ENCODE measurements at places on chromosomes 1 and 21.
A peak's percentile ranks its signal among the peaks of the same experiment; 100 is the strongest.

DNA sequence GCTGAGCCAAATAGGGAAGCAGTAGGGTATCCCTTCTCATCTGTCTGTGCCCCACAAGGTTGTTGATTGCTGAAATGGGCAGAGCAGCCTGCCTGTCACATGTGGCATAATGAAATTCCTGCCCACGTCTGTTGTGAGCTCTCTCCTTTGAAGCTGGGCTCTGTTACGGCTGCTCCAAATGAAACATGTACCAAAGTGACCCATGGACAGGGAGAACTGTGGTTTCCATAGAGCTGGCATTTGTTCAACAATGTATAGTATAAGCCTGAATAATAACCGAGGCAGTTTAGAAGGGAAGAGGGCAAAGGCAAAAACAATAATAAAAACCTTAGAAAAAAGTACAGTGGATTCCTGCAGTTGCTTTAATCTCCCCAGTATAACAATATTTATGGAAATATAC lies 149.7 kb downstream of the LYPLAL1 start:
- no peak for DNase-seq

- peak; percentile 20 for DNase-seq
These were observed 51.1 kb downstream of the ZNF326 start for GRCh38 chr1:90045853-90046563.

DNA sequence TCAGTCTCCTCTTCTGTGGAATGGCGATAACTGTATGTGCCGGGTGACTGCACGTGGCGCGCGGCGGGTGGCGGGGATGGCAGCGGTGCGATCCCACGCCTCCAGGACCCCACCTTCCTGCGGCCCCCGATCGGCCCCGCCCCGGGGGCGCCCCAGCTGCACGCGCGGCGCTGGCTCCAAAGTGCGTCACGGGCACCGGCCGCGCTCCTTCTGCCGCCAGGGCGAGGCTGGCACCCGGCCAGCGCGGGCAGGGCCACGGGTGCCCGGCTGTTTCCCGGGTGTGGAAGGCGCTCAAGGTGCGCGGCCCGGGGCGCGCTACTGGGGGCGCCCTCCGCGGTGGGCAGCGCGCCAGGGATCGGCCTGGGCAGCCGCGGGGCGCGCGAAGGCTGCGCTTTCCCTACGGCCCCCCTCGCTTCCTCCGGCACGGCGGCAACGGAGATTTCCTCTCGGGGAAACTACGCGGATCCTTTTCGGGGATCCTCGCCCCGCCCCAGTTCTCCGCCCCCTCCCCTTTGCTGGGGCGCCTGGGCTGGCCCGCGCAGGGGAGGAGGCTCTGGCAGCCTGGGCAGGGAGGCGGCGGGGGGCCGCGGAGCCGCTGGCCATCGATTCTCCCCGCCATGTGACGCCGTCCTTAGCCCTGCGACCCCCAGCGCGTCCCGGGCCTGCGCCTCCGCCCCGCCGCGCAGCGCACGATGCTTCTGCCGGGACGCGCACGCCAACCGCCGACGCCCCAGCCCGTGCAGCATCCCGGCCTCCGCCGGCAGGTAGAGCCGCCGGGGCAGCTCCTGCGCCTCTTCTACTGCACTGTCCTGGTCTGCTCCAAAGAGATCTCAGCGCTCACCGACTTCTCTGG lies at the start of gene EVA1C:
EVA1C (plus strand) TSS at position 545 of the 853 bp plus-strand sequence; CDS start at position 693, 148 bp downstream.
- DNase-seq, result peak; percentile 71

- no peak for DNase-seq
These were observed 456.0 kb upstream of the PKN2 start for GRCh38 chr1:88228114-88228513.

DNA sequence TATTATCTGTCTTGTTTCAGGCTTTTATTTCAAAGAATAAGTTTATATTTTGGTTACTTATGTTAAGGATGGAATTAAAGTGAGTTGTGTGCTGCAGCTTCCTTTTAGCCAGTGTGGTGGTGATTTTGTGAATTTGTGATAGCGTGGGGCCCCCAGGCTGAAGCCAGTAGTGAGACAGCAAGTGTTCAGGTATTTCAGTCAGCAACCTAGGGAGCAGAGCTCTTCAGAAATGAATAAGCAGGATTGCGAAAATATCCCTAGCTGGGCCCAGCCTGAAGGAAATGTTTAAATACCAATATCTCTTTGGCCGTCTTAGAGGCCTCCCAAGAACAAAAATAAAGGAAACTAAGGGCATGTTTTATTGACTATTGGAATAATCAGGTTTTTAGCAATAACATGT lies 150.8 kb upstream of the C1orf105 start:
- DNase-seq, result peak; percentile 86

GRCh38 chr1:26358411-26359384 lies 4.8 kb upstream of the CRYBG2 start:
- peak; percentile 62 for DNase-seq

- peak; percentile 32 for DNase-seq
These were observed 45.3 kb upstream of the MTF2 start for GRCh38 chr1:93033785-93034184.

DNA sequence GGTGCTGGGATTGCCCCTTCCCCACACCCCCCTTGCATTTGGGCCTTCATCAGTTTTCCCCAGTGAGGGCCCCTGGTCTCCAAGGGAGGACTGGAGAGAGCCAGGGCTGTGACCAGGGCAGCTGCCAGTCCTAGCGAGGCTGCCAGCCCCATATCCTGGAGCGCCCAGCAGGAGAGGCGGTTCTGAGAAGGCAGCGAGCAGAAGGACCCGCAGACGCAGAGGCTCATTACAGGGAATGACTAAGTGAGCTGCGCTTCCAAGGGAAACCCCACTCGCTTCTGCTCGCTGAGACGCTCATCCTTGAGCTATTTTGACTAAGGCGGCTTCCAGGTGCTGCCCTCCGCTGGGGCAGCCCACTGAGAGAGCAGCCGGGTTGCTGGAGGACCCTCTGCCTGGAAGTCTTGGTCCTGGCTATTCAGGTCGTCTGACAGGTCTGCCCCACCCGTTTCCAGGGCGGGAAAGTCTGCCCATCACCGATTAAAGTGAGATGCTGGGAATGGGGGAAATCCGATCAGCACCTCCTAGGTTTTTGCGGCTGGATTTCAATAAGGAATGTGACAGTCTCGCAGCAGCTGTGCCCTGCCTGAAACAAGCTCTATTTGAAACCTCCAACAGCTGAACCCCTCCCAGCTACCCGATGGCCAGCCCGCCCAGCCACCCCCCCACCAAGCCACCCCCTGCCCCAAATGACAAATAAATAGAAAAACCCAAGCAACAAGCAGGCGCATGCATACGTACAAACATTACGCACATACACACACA lies 2.8 kb downstream of the KCNN3 start:
- DNase-seq, result peak; percentile 68

DNA sequence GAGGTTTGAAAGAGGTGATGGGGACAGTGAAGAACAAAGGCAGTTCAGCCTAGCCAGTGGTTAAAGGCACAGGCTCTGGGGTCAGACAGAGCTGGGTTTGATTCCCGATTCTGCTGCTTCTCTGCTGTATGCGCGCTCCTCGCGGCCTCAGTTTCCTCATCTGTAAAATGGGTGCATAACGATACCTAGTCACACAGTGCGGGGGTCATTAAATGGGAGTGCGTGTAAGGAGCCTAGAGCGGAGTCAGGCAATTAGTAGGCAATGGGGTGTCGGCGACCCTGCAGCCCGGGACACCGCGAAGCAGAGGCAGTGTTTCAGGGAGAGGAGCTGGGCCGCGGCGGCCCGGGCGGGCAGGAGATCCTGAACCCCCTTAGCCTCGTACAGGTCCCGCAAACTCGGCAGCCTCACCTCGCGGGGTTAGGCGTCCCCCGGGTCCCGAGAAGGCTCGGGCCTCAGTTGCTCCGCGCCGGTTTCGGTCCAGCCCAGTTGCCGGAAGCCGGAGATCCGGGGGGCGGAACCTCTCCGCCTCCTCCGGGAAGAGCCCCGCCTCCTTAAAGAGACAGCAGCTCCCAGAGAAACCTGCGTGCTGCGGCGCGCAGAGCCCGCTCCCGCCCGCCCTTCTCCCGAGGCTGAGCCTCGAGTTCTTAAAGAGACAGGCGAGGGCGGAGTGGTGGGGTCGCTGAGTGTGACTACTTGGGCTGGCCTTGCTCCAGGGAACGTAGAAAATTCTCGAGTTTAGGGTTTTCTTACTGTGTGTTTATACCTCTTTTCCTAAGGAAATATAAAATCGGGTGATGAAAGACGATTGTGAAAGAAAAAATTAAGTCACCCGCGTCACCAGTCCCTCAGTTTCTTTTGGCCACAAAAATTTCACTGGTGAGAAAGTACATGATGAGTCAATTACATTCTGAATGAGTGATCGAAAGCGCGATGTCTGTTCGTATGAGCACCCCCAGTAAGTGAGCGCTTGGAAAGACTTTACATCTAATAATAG lies at the start of gene YIPF1:
YIPF1 (minus strand) TSS at position 494 of the 995 bp plus-strand sequence. CDS start 860 bp downstream, outside the sequence.
- DNase-seq, result peak; percentile 94

DNA sequence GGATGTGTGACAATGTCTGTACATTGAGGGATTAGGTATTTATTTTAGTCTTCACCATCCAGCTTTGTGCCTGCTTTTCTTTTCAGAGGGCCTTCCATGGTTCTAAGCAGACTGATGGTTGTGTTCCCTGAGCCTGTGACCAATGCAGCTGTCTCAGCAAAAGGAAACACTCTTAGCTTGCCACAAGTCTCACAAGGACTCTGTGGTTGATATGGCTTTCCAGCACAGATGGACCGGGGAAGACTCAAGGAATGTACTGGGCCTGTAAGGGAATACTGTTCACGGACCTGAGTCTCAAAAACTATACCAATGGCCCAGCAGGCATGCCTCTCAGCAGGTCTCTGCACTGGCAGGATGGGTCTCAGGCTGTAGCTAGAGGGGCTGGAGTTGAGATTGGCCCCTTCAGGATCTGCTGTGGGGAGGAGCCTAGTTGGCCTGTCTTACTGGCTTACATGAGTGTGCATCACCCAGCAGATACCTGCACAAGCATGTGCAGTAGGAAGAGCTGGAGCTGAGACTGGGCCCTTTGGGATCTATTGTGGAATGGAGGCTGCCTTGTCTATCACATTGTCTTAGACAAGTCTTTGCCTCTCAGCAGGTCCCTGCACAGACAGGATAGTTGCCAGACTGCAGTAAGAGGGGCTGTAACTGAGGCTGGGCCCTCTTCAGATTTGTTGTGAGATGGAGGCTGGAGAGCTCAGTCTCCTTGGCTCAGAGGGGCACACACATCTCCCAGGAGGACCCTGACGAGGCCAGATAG lies 52.0 kb upstream of the PDC start:
- no peak for DNase-seq

- no peak for DNase-seq
These were observed 43.6 kb upstream of the GUCA2B start for GRCh38 chr1:42109600-42109999.

DNA sequence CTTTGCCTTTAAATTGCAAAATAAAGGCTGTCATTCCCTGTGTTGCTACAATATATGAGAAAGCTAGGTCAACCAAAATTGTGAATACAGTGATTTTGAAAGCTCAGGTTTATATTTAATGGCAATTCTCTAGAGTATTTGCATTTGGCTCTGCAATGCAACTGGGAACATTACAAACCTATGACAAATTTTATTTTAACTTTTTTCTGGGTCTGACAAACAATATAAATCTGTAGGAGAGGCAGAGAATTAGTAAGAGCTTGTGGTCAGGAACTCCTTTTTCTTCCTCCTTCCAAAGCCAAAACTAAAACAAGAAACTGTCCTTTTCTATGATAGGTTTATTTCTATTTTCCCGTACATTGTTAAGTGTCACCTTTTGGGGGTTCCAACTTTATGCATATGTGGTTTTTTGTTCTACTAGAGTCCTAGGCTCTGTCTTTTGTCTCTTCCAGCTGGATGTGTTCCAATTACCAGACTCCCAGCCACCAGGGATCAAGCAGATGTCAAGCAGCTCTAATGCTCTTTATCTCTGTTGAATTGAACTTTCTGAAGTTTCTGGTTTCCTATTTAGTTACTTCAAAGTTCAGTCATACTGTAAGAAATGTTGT lies 106.9 kb downstream of the ASH1L start:
- no peak for DNase-seq

DNA sequence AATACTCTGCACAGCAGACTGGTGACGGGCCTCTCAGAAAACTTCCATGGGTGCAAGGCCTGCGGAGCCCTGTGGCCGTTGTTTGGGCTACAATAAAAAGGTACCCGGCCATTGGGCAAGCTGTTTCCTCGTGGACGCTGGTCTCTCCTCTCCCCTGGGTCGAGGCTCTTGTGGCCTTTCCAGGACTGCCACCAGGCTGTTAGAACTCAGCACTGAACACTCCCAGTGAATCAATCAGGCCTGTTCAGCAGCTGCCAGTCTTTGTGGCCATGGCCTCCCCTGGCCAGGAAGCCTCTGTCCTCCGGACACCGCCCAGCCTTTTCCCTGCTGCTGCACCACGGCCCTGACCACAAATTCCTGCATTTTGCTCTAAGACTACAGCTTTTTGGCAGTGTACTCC lies 33.0 kb upstream of the ACTRT2 start:
- no peak for DNase-seq

GRCh38 chr1:114669562-114670082 lies at the start of gene DENND2C:
Gene DENND2C, minus strand, starts transcription at chr1:114670049. Its CDS starts 44,065 bp downstream, at chr1:114625984.
- no peak for DNase-seq

- no peak for DNase-seq
These were observed 2.7 kb downstream of the IFNAR2 start for GRCh38 chr21:33232291-33233034.

DNA sequence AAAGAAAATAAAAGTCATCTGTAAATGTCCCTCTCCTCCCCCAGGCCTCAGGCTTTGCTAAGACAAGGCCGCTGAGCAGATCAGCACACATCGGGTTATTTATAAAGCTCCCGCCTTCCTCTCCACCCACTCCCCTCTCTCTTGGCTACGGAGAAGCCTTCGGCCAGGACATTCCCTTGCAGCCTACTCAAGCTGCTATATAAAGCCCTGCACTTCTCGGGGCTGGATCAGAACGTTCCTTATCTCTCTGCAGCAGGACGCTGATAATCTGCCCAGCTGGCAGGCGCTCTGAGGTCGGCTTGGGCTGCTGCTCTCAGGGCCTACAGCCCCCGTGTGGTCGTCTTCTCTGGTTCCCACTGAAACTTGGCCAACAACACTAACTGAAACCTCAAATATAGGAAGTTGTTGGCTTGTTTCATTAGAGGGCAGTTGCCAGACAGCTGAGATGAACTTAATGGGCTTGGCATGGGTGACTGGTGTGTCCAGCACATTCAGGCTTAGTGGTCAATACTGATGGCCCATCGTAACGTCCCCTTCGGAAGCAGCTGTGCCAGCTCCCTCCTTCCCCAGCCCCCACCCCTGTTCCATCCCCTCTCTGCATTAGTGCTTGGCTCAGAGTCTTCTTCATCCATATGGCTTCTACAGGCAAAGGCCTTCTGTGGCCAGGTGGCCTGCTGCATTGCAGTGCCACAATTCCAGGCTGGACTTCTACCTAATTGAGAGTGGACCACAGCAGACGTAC lies 64.6 kb downstream of the IER5 start:
- DNase-seq, result no peak

DNA sequence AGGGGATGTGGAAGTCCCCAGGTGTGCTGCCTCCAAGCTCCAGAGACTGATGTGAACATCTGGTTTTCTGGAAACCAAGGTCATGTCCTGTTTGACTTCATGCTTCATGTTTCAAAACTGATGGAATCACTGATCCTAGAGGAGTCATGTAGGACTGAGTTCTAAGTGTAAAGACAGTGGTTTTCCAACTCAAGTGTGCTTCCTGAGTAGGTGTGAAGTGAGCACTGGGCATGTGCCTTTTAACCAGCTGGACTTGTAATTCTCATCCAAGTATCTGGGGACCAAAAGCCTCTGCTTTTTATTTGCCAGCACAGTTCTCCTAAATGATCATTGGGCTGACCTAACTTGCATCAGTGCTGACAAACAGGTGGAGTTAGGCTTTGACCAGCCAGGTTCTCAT lies 36.9 kb downstream of the ABCA4 start:
- DNase-seq, result no peak
